ENCODE measurements at places on chromosomes 5 and 9. TPM values are rescaled to one million over a fixed set of nuclear protein-coding genes. Genes with fewer than 3 reads are reported as not detected.
A peak's percentile ranks its signal among the peaks of the same experiment; 100 is the strongest.

GRCh38 chr5:149916334-149917072 is 28.1 kb downstream of the PDE6A start:
- H3K36me3 ChIP-seq, result no peaks in the 10 kb centered on the region
- no peak overlapping the region for H3K27ac ChIP-seq
- H3K27me3 ChIP-seq, result peaks cover 22% of the 10 kb centered on the region
- DNase-seq, result no peak
- peaks cover 5% of the 10 kb centered on the region for H3K4me1 ChIP-seq

Gene TEX48
- total RNA-seq, result 1.7 TPM

GRCh38 chr5:52886206-52886605 is 98.5 kb downstream of the ITGA1 start:
- no peaks in the 10 kb centered on the region for H3K4me1 ChIP-seq
- no peak overlapping the region for H3K4me3 ChIP-seq
- H3K27ac ChIP-seq, result no peak overlapping the region
- H3K27me3 ChIP-seq, result no peaks in the 10 kb centered on the region

Gene ADGRD2
- total RNA-seq, result not detected

Gene TMC1
- total RNA-seq, result not detected

Gene LCP2
- 386 TPM for total RNA-seq

DNA sequence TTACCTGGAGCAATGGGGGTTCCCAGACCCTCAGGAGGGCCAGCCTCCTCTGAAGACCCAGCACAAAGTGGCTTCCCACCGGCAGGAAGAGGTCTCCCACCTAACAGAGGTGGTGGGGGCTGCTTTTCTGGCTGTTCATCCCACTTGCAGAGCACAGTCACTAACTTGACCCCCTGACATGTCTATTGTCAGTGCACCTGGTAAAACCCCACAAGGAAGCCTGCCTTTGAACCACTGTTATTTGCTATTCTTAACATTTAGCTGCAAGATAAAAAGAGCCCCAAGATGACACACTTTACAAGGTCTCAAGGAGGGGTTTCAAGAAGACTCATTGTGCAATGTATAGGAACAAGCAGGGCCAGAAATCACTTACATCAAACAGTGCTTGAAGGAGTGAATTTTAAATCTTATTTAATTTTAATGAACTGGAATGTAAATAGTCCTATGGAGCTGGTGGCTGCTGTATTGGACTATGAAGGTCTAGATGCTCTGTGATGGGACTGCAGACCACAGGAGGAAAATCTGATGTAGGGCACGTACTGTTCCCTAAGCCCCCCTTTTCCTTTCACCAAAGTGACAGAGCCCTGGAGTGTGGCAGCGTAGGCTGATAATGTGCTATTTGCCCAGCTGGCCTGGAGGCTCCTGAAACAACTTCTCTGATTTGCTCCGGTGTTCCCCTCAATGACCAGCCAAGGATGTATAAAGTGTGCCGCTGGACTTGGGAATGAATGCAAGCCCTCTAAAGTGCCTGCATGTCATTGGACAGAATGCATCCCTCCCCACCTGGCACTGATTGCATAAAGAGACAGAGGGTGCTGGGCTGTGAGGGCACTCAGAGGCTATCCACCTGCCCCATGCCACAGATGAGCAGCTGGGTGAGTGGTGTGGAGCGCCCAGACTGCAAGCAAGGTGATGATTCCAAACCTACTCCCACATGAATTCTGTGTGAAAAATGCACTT is 80.2 kb downstream of the PTPN3 start:
- peaks cover 11% of the 10 kb centered on the region for H3K27me3 ChIP-seq
- DNase-seq, result no peak
- H3K36me3 ChIP-seq, result no peaks in the 10 kb centered on the region
- H3K4me1 ChIP-seq, result peaks cover 30% of the 10 kb centered on the region
- peak overlapping the region; percentile 15 for H3K4me3 ChIP-seq
- peak overlapping the region; percentile 47 for H3K27ac ChIP-seq

DNA sequence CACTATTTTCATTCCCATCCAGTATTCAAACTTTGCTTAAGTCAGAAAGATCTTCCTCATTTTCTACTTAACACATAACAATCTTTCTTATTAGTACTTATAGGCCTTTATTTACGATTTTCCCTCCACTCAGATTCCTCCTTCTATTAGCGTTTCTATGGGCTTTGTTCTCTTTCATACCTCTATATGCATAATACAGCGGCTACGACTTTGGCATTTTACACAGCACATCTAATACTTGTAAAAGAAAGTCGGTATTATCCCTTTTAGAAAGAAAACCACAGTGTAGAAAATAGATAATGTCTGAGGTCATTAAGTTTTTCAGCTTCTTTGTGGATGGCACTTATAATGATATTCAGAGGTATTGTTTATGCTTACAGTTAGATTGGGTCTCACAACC is 8.4 kb downstream of the RBM18 start:
- H3K27ac ChIP-seq, result no peak overlapping the region
- DNase-seq, result no peak
- H3K36me3 ChIP-seq, result peaks cover 30% of the 10 kb centered on the region
- H3K4me3 ChIP-seq, result no peak overlapping the region

Gene ASPN
- total RNA-seq, result not detected

DNA sequence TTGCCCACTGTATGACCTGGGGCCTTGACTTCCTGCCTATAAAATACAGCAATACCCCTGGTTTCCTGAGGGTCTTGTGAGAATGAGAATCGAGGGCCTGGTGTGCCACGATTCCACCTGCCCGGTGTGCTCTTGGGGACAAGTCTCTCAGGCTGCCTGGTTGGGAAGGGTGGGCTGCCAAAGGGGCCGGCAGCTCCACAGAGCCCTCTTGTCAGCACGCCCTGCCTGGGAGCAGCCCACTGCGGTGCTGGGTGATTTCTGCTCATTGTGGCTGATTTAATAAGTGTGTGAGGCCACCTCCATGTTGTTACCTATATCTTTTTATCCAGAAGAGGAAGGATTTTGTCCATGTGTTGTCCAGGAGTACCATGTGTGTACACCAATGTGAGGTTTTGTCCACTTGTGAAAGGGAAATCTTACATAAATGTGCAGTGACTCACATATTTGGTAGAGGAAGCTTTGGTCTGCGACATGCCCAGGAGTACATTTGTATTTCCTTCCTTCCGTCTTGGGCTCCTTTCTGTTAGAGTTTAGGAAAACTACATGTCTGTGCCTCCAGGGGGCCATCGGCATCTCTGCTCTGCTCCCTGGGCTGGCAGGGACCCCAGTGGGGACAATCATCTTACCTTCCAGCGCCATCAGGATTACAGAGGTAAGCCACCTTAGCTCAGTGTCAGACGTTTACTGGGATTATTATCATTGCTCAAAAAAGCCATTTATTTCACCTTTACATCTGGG is 108.6 kb downstream of the PHF2 start:
- no peak overlapping the region for H3K27ac ChIP-seq
- H3K4me1 ChIP-seq, result no peaks in the 10 kb centered on the region
- H3K4me3 ChIP-seq, result no peak overlapping the region
- H3K36me3 ChIP-seq, result no peaks in the 10 kb centered on the region
- peaks cover 2% of the 10 kb centered on the region for H3K27me3 ChIP-seq

DNA sequence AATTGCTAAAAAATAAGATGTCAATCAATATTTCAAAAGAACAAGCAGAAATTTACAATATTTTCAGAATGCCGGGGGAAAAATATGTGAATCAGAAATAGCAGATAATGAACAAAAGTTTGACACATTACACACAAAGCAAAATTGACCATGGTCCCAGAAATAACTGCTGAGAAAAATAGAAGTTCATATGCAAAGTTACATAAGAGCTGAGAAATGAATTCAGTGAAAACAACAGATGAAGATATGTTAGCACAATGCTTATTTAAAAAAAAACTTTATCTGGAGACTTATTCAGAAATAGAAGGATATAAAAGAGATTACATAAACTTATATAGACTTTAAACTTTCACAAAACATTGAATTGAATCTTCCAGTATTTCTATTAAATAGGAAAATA is 1483.7 kb upstream of the ACO1 start:
- H3K27me3 ChIP-seq, result no peaks in the 10 kb centered on the region
- H3K4me3 ChIP-seq, result no peak overlapping the region
- no peak overlapping the region for H3K27ac ChIP-seq
- no peaks in the 10 kb centered on the region for H3K4me1 ChIP-seq

DNA sequence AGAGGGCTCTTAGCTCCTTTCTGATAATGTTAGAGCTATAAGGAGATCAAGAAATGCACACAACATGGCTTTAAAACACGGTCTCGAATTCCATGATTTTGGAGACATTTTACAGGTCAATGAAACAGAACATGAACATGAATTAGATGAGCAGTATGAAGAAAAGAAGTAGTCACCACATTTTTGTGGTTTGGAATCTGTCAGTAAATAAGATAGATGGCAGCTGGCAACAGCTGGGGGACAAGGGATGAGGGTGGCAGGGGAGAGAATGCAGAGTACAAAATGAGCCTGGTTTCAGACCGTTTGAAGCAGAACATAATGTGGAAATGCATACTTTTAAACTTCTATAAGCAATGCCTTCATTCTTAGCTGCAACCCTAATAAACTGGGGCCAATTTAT is 107.1 kb downstream of the OXCT1 start:
- H3K4me3 ChIP-seq, result no peak overlapping the region
- no peak for DNase-seq
- peaks cover 38% of the 10 kb centered on the region for H3K36me3 ChIP-seq
- no peaks in the 10 kb centered on the region for H3K27me3 ChIP-seq
- no peaks in the 10 kb centered on the region for H3K4me1 ChIP-seq

Gene TRIM7
- 1.1 TPM for total RNA-seq

DNA sequence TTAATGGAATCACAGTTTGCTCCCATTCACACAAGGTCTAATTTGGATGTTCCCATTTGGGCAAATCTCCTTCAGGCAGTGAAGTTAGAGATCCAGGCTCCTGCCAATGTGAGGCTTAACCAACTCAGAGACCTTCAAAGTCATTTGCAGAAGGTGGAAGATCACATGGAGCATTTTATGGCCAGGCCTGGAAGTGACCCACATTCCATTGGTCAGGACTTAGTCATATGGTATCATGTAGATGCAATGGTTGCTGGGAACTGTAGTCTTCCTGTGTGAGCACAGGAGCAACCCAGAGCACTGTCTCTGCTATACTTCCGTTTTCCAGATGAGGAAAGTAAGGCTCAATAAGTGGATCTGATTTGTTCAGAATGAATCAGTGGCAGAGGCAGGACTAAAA is 292.7 kb upstream of the SMARCA2 start:
- no peak overlapping the region for H3K4me3 ChIP-seq
- no peaks in the 10 kb centered on the region for H3K27me3 ChIP-seq
- H3K27ac ChIP-seq, result no peak overlapping the region

- DNase-seq, result no peak
- peaks cover 5% of the 10 kb centered on the region for H3K4me1 ChIP-seq
Observed at GRCh38 chr9:89797937-89798455, 193.2 kb downstream of the GADD45G start.

Gene PDLIM4
- total RNA-seq, result not detected

DNA sequence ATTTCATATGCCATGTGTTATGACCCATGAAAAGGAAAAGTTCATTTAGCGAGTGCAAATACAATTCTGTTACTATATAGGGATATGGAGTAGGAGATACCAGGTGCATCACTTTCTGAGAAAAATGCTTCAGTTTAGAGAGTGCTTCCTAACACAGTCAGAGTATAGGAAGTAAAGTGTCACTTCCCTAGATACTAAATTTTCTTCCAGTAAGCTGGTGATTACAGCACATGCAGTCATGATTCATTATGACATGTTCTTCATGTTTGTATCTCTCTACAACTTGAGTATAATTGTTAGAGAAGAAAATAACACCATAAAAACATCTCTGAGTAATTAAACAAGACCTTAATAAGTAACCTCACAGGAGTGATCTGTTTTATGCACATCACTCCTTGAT is 837.0 kb downstream of the DNAH5 start:
- H3K4me1 ChIP-seq, result no peaks in the 10 kb centered on the region
- DNase-seq, result no peak
- H3K27ac ChIP-seq, result no peak overlapping the region
- no peak overlapping the region for H3K4me3 ChIP-seq

Gene ZNF484
- 9.5 TPM for total RNA-seq

Gene BAAT
- total RNA-seq, result not detected

DNA sequence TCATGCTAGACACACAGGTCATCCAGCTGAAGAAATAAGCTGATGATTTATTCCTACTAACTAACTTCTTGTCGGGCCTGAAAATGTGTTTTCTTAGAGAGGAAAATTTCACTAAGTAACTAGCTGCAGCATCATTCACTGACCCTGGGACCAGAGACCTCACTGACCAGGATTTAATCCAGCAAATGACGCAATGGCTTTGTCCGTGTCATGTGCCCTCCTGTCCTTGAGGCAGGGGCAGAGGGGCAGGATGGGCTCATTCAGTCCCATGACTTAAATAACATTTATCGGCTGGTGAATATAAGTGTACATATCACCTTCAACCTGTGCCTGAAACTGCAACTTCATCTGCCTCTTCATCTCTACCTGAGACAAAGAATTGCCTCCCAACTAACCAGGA is 154.8 kb downstream of the SEMA5A start:
- H3K4me1 ChIP-seq, result no peaks in the 10 kb centered on the region
- H3K27me3 ChIP-seq, result no peaks in the 10 kb centered on the region

DNA sequence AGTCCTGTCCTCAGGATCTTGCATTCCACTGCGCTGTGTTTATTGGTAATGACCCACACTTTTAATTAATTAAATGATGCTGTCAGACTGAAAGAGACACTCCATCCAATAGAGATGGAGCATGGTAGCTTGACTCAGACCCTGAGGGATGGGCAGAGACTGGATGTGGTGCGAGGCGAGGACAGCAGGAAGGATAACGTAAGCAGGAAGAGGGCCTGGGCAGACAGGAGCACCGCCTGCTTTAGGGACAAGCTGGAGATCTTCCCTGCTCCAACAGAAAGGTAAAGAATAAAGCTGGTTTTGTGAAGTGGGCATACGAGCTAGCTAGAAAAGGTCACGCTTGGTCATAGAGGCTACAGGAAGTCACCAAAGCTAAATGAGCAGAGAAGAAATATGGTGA is 3.6 kb upstream of the DOCK8 start:
- peaks cover 9% of the 10 kb centered on the region for H3K36me3 ChIP-seq
- DNase-seq, result no peak
- H3K4me3 ChIP-seq, result no peak overlapping the region
- peaks cover 11% of the 10 kb centered on the region for H3K4me1 ChIP-seq
- H3K27me3 ChIP-seq, result peaks cover 12% of the 10 kb centered on the region

- H3K27ac ChIP-seq, result no peak overlapping the region
- H3K27me3 ChIP-seq, result no peaks in the 10 kb centered on the region
- DNase-seq, result no peak
- H3K4me3 ChIP-seq, result no peak overlapping the region
- peaks cover 9% of the 10 kb centered on the region for H3K36me3 ChIP-seq
Observed at GRCh38 chr9:126377536-126377935, 50.9 kb downstream of the MVB12B start.
